ENCODE measurements at places on chromosomes 16 and 17. TPM values are rescaled to one million over a fixed set of nuclear protein-coding genes. Genes with fewer than 3 reads are reported as not detected.
A peak's percentile ranks its signal among the peaks of the same experiment; 100 is the strongest.

TSEN54 gene
- total RNA-seq, result 30.9 TPM

NPLOC4 gene
- 68.3 TPM for total RNA-seq

CMTM1 gene
- total RNA-seq, result not detected

GRCh38 chr16:12392585-12393091 is 411.0 kb downstream of the CPPED1 start:
- H3K27me3 ChIP-seq, result no peaks in the 10 kb centered on the region
- H3K27ac ChIP-seq, result peak overlapping the region; percentile 61
- H3K36me3 ChIP-seq, result no peaks in the 10 kb centered on the region
- no peak overlapping the region for H3K4me3 ChIP-seq
- peaks cover 20% of the 10 kb centered on the region for H3K4me1 ChIP-seq

- no peaks in the 10 kb centered on the region for H3K27me3 ChIP-seq
- peak overlapping the region; percentile 96 for H3K27ac ChIP-seq
- peaks cover 20% of the 10 kb centered on the region for H3K36me3 ChIP-seq
- peak overlapping the region; percentile 74 for H3K4me3 ChIP-seq
- H3K4me1 ChIP-seq, result peaks cover 81% of the 10 kb centered on the region
- DNase-seq, result no peak
These were observed 660 bp upstream of the PRRT2 start for GRCh38 chr16:29811170-29811895.

- H3K4me3 ChIP-seq, result no peak overlapping the region
- H3K27ac ChIP-seq, result no peak overlapping the region
- peaks cover 11% of the 10 kb centered on the region for H3K4me1 ChIP-seq
- DNase-seq, result no peak
- H3K27me3 ChIP-seq, result no peaks in the 10 kb centered on the region
These were observed 24.0 kb upstream of the SSTR5 start for GRCh38 chr16:1048442-1049112.

DNA sequence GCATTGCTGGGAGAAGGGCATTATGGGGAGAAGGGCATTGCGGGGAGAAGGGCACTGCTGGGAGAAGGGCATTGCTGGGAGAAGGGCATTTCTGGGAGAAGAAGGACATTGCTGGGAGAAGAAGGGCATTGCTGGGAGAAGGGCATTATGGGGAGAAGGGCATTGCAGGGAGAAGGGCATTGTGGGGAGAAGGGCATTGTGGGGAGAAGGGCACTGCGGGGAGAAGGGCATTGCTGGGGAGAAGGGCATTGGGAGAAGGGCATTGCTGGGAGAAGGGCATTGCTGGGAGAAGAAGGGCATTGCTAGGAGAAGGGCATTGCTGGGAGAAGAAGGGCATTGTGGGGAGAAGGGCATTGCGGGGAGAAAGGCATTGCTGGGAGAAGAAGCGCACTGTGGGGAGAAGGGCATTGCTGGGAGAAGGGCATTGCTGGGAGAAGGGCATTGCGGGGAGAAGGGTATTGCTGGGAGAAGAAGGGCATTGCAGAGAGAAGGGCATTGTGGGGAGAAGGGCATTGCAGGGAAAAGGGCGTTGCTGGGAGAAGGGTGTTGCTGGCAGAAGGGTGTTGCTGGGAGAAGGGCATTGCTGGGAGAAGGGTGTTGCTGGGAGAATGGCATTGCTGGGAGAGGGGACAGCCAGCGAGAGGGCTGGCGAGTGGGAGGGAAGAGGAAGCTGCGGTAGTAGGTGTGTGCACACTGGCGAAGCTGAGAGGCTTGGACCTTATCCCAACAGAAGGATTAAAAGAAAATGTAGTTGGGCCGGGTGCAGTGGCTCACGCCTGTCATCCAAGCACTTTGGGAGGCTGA is 4.6 kb upstream of the PYDC1 start:
- H3K4me1 ChIP-seq, result peaks cover 6% of the 10 kb centered on the region
- no peak overlapping the region for H3K4me3 ChIP-seq

Data from vagina (tissue), 2 donors.